Activated T-helper 1 cell treated with anti-CD3 and anti-CD28 coated beads, Interleukin-2, amount 50 U/mL, for 16 hours (primary cell): ENCODE measurements at places on chromosomes 12 and 14.

- no peak for DNase-seq
Measured at GRCh38 chr12:126425264-126425663, 1360.0 kb downstream of the AACS start.

DNA sequence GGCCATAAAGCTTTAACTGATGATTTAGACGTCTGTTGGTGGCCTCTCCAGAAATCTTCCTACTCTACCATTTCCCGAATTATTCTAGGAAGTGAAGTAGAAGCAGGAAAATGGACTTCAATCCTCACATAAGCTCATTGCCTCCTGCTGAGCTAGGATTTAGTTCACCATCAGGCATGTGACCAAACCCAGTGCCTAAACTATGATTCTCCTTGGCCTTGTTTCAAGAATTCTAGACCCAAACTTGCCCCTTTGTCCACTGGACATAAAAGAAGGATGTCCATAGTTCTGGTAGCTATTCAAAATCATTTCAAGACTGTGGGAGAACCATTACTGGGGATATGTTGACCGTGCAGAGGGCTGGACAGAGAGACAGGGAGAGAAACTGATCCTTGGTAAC lies 105.8 kb downstream of the C12orf50 start:
- no peak for DNase-seq

GRCh38 chr12:2490831-2491230 lies 303.9 kb upstream of the FKBP4 start:
- DNase-seq = no peak

DNA sequence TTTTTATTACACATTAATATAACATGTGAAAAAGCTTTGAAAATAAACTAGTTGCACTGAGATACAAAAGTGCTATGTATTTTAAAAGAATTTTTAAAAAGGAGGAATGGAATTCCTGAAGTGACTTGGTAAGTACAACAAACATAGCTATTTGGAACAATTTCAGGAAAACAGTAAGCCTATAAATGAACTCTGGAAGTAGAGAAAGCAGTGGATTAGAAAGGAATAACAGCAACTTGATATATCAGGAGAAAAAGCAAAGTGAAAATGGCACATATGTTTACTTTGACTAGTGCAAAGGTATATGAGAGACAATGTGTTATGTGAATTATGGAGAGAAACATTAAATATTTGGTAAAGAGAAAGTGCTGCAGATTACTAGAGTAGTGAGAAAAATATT lies 811.7 kb downstream of the C12orf50 start:
- DNase-seq = no peak

GRCh38 chr14:51458563-51458955 lies 193.2 kb upstream of the FRMD6 start:
- DNase-seq = no peak

DNA sequence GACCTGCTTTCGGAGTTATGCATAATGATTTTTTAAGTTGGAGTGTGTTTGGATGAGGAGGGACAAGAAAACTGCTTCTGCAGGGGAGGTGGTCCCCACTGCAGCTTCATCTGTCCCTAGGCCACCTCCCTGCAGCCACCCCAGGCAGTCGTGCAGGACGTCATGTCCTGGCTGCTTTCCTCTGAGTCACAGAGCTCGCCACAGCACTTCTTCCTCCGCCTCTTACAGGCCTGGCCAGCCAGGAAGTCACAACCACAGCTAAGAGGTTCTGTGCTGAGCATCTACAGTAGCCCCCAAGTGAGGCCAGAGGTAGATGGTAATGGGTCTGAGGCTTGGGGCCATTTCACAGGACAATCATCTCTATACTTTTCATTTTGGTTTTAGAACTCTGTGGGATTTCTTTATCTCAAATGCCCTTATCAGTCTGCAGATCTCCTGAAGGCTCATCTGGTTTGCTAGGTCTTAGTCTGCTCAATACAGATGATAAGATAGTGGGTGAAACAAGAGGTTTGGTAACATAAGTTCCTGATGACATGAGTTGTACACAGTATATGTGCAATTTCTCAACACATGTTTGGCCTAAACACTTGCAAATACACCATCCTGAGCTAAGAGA lies 106.4 kb downstream of the ARF6 start:
- peak; percentile 40 for DNase-seq

DNA sequence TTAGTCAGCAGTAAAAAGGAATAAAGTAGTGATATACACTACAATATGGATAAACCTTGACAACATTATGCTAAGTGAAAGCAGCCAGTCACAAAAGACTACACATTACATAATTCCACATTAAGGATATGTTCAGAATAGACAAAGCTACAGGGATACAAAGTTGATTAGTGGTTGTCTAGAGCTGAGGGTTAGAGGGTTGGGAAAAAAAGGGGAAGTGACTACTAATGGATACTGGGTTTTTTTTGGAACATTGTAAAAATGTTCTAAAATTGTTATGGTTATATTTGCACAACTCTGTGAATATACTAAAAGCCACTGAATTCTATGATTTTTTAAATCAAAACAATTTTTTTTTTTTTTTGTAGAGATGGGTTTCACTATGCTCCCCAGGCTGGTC lies 4.8 kb upstream of the NGDN start:
- DNase-seq = no peak

- DNase-seq = no peak
Measured at GRCh38 chr12:120183211-120183631, 11.3 kb downstream of the GCN1 start.

GRCh38 chr12:13114251-13115052 lies 11.0 kb upstream of the GSG1 start:
- DNase-seq = no peak

GRCh38 chr12:46360908-46361666 lies 11.5 kb downstream of the SLC38A2 start:
- no peak for DNase-seq

GRCh38 chr12:52820521-52820920 lies 6.6 kb upstream of the KRT4 start:
- DNase-seq = no peak

GRCh38 chr12:79782172-79782900 lies 91.6 kb upstream of the PAWR start:
- no peak for DNase-seq
